Stimulated activated CD8-positive, alpha-beta memory T cell treated with anti-CD3 and anti-CD28 coated beads, Interleukin-2, amount 100 ng/mL, for 1 hour (primary cell): ENCODE measurements at places on chromosomes 7 and 10.

GRCh38 chr7:106357675-106358074 is 72.9 kb upstream of the NAMPT start:
- DNase-seq: no peak

GRCh38 chr10:71374481-71375233 is 22.1 kb upstream of the CDH23 start:
- DNase-seq: no peak

- no peak for DNase-seq
These were observed 93.9 kb upstream of the AGR3 start for GRCh38 chr7:16975712-16976111.

- no peak for DNase-seq
These were observed 12.7 kb downstream of the CACUL1 start for GRCh38 chr10:118742032-118742431.

DNA sequence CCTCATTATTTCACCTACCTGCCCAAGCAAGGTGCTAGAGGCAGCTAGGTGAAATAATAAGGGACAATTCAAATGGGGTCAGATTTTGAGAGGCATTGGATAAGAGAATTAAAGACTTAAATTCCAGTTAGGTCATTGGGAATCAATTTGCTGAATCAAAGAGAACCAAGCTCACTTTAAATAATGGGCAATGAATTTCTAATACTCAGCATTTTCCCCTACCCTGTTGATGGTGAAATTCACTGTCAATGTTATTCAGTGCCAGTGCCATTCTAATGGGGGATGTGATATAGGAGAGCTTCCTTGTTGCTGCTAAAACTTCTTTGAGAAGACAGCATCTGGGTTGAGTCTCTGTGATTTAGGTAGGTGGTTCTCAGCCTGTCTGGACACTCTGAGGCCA is 509.3 kb downstream of the PHTF2 start:
- DNase-seq: no peak

DNA sequence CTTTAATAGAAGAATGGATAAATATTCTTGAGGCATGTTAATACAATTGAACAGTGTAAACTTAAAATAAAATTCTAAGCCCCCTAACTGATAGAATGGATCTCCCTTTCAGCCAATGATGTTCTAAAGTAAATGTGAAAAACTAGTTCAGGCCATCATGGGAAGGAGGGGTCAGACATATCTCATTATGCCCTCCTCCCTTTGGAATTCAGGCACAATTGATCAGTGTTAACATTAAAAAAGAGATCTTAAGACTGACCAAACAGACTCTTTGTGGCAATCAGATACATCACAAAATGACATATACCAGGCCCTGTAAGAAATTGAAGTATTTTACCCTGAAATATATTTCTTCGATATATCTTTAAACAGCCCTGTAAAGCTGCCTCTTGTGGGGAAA is 683.0 kb upstream of the LRRTM3 start:
- no peak for DNase-seq

GRCh38 chr10:114347791-114348190 is 56.5 kb downstream of the AFAP1L2 start:
- no peak for DNase-seq

GRCh38 chr7:155194382-155195140 is 103.1 kb upstream of the INSIG1 start:
- no peak for DNase-seq

DNA sequence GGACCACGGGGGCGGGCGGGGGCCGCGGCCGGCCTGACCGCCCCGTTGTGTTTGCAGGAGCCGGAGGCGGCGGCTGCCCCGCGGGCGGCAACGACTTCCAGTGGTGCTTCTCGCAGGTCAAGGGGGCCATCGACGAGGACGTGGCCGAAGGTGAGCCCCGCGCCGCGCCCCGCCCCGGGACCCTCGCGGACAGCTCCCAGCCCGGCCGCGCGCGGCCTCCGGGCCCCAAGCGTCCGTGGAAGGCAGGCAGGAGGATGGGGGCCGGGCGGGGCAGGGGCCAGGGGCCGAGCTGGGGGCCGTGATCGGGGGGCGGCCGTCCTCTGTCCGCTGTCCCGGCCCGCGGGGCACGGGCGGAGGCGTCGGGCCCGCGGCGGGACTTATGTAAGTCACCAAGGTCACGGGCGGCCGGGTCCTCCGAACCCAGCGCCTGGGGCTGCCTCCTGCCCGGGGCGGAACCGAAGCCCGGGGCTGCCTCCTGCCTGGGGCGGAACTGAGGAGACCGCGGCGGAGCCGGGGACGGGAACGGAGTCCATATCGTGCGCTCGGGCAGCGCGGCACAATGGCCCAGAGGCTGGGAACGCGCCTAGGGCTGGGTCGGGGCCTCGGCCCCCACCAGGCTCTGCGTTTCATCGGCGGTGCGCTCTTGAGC is 497 bp downstream of the PPP2R2D start:
- DNase-seq: no peak

DNA sequence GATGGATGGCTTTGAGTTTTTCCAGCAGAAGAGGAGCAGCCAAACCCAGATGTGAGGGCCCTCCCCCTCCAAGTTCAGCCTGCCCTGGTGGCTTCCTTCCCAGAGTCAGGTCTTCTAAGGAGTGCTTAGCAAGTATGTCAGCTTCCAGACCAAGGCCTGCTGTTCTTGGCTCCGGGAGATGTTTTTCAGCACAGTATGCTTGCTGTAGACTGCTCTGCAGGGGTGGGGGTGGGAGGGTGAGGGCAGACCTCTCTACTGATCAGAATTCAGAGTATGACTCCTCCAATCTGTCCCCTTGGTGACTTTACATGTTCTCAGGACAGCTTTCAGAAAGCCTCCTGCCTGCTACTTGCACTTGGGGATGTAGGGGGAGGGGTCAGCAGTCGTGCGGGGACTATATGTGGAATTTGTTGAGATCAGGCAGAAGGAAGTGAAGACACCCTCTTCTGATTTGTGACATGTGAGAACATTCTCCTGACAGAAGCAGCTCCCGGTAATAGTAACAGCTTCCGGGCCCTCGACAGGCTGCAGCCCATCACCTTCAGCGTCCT is 516.4 kb upstream of the ZMIZ1 start:
- DNase-seq: no peak

DNA sequence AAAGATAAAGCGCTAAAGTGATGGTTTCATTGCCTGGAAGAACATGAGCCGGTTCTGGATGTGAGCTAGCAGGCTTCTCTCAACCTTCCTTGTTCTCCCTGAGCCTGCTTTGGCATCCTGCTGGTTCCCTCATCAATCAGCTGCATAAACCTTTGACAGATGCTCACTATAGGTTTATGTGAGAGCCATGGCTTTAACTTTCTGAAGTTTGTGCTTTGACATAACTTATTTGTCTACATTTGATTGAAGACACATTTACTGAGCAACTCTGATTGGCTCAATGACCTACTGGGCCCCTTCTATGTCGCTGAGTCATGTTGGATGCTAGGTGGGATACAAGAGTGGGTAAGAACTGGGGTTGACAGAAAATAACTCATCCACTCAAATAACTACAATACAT is 192.0 kb downstream of the ADAM12 start:
- DNase-seq: no peak

DNA sequence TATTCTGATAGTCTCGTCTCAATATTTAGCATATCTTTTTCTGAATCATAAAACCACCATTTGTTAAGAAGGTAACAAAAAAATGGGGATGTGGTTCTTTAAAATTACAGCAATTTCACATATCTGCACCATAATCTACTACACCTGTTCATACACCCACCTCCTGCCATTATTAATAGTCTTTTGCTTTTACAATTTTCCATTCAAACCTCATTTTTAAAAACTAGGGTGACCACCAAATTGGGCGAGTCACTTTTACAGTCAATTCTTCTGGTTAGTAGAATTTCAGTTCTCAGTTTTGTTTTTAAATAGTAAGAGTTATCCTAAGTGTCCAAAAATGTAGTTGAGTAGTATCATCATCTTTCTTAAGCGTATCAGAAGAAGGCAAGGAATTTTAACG is 48.4 kb upstream of the GSAP start:
- no peak for DNase-seq

GRCh38 chr10:46305079-46305818 is 18.5 kb downstream of the ANTXRL start:
- DNase-seq: no peak

DNA sequence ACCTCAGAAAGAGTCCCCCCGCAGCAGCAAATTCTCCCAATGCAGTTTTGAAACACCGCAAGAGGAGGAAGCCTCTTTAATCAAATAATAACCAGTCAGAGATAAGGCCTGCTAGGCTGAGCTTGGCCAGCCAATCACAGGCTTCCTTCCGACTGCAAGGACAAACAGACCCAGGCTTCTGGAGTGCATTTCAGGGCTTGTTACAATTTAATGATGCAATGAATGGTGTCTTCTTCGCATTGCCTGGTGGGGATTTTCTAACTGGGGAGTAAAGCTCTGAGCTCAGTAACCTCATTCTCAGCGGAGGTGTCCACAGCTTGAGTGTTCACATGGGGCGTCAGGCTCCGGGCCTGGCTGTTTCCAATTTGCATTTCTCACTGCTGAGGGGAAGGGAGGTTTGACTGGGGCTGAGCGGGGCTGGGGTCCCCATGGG is 31.8 kb upstream of the GPAM start:
- no peak for DNase-seq

- no peak for DNase-seq
These were observed 23.0 kb upstream of the C7orf33 start for GRCh38 chr7:148567524-148567923.

DNA sequence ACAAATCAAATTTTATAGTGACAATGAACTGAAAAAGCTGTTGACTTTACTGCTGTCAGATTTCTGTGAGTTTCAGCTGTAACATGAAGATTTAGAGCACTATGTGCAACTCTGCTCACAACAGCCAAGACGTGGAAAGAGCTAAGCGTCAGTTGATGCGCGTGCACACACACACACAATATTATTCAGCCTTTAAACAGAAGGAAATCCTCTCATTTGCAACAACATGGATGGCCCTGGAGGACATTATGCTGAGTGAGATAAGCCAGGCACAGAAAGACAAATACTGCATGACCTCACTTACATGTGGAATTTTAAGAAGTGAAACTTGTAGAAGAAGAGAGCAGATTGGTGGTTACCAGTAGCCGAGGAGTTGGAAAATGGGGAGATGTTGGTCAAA is 82.8 kb upstream of the FRMD4A start:
- DNase-seq: no peak

DNA sequence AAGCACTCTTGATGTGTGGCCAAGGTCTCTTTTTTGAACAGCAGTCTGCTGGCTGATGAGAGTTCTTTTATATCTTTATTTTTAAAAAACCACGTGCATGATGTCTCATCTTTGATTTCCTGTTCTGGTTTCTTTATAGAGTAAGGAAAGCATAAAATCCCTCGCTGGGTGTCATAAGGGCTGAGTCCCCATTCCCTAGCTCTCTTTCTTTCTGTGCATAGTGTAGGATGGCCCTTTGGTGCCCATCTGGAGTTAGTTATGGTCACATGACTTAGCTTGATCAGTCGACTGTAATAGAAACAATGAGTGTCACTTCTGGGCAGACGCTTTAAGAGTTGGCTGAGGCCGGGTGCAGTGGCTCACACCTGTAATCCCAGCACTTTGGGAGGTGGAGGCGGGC is 38.5 kb downstream of the GHRHR start:
- DNase-seq: no peak

DNA sequence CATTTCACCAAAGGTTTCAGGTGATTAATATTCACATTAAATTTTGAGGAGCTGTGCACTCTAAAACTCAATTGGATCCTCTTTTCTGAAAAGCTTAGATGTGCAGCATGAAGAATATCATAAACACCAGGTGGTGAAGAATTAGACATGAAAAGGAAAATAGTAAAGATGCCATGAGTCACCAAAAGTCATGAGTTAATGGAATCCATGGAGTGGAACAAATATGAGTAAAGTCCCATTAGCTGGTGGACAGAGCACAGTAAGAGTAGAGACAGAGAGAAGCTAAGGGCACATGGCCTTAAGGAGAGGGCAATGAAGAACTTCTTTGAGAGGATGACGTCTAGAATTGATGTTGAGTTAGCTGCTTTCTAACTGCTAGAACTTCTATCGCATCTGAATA is 271.6 kb downstream of the CSTF2T start:
- DNase-seq: no peak

DNA sequence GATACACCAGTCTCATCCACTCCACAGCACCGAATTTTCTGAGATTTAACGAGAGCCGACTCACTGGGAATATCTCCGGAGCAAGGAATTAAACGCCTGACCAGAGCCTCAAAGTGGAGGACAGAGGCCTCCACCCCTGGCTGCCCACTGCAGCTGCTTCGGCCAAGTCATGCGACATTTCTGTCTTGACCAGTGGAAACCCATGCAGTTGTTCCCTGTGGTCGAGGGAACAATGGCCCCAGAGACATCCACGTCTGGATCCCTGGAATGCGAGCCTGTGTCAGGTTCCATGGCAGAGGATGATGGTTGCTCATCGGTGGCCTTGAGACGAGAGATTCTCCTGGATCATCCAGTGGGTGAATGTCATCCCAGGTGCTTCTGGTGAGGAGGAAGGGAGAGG is 65.7 kb upstream of the INSIG1 start:
- no peak for DNase-seq

- DNase-seq: no peak
These were observed 285.9 kb downstream of the ATRNL1 start for GRCh38 chr10:115379064-115379463.

- no peak for DNase-seq
These were observed 672.2 kb downstream of the SDK1 start for GRCh38 chr7:3973264-3973663.

- no peak for DNase-seq
These were observed 33.6 kb upstream of the RAPGEF5 start for GRCh38 chr7:22390516-22390915.

- no peak for DNase-seq
These were observed 37.0 kb upstream of the NRF1 start for GRCh38 chr7:129574487-129574886.

GRCh38 chr7:32036557-32036956 is 33.6 kb downstream of the PDE1C start:
- DNase-seq: no peak

- no peak for DNase-seq
These were observed 90.3 kb downstream of the WDR11 start for GRCh38 chr10:120941501-120941900.

DNA sequence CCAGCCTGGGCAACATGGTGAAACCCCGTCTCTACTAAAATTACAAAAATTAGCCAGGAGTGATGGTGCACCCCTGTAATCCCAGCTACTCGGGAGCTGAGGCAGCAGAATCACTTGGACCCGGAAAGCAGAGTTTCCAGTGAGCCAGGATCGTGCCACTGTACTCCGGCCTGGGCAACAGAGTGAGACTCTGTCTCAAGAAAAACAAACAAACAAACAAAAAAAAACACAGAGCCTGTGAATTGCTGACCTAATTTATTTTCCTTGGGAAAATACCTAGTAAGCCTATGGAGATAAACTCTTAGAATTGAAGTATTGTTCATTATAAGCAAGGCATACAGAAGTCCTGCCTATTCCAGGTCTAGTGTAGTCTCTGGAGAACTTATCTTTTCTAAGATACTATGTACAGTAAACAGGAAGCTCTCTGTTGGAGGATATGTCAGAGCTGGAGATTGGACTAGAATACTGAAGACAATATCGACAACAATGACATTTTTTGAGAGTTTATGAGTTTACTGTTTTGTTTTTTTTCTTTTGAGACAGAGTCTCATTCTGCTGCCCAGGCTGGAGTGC is 14.9 kb downstream of the GTF2I start:
- DNase-seq: no peak

GRCh38 chr10:132704008-132704814 is 81.7 kb downstream of the NKX6-2 start:
- no peak for DNase-seq

GRCh38 chr7:50556247-50556991 is 8.8 kb downstream of the DDC start:
- DNase-seq: no peak
